Activated CD8-positive, alpha-beta memory T cell treated with anti-CD3 and anti-CD28 coated beads, Interleukin-2, amount 10 ng/mL, durations not matched to agents 7 days and 5 days (primary cell): ENCODE measurements at places on chromosomes 6 and 20.

- no peaks in the 10 kb centered on the region for H3K4me1 ChIP-seq
- no peak overlapping the region for H3K4me3 ChIP-seq
- no peak overlapping the region for H3K27ac ChIP-seq
- H3K36me3 ChIP-seq: no peaks in the 10 kb centered on the region
- DNase-seq: no peak
Measured at GRCh38 chr6:66496659-66497058, 789.6 kb upstream of the EYS start.

- H3K27me3 ChIP-seq: peaks cover 52% of the 10 kb centered on the region
- no peaks in the 10 kb centered on the region for H3K36me3 ChIP-seq
- no peak for DNase-seq
- H3K4me1 ChIP-seq: no peaks in the 10 kb centered on the region
- H3K27ac ChIP-seq: no peak overlapping the region
- H3K4me3 ChIP-seq: no peak overlapping the region
Measured at GRCh38 chr6:31038559-31038958, 28.3 kb downstream of the MUC22 start.

GRCh38 chr6:29216528-29216927 is 45.8 kb downstream of the OR2J2 start:
- DNase-seq: no peak
- H3K4me1 ChIP-seq: no peaks in the 10 kb centered on the region

DNA sequence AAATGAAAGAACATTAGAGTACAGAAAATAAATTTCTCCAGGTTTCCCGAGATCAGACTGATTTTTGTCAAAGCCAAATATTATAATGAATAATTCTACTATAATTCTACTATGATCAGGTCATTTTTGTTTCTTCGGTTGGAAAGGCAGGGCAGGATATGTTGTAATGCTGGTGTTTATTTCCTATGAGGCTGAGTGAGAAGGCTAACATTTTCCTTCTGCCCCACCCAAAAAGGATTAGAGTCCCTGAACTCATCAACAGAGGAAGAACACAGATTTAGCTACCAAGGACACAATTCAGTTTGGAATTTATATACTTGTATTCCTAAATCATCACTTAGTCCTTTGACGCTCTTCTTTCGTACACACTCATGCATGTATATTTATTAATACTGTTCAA is 318.9 kb downstream of the SYNE1 start:
- peaks cover 4% of the 10 kb centered on the region for H3K4me1 ChIP-seq
- no peak overlapping the region for H3K27ac ChIP-seq
- H3K4me3 ChIP-seq: no peak overlapping the region
- peaks cover 14% of the 10 kb centered on the region for H3K27me3 ChIP-seq
- H3K36me3 ChIP-seq: no peaks in the 10 kb centered on the region
